ENCODE measurements at places on chromosomes 2 and 18.

- no peak for DNase-seq
Measured at GRCh38 chr2:217918308-217919024, 84.3 kb downstream of the TNS1 start.

GRCh38 chr2:145064511-145064910, 544.6 kb upstream of the ZEB2 start:
- no peak for DNase-seq

GRCh38 chr2:134137182-134137611, 116.7 kb upstream of the MGAT5 start:
- no peak for DNase-seq

- DNase-seq: no peak
Measured at GRCh38 chr2:28654663-28655320, 96.8 kb upstream of the PPP1CB start.

DNA sequence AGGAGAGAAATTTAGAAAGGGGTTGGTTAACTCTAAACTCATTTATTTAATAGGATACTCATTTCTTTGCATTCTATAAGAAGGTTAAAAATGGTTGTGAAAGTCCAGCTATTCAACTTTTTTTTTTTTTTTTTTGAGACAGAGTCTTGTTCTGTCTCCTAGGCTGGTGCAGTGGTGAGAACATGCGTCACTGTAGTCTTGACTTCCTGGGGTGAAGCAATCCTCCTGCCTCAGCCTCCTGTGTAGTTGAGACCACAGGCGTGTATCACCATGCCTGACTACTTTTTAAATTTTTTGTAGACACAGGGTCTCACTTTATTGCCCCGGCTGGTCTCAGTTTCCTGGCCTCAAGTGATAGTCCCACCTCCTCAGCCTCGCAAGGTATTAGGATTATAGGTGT, 11.9 kb downstream of the ELP2 start:
- no peak for DNase-seq

DNA sequence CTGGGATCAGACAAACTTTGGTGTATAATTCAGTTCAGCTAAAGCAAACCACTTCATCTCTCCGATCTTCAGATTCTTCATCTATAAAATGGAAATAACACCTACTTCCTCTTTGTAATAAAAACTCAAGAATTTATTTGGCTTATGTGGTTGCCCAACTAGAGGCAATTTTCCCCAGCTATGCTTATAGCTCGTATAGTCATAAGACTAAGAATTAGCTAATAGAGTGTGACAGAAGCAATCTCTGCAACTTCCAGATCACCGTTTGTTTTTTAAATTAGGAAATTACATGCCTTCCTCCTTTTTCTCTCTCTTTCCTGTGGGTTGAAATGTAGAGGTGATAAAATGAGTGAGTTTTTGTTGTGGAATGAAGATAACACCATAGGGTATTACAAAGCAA, 35.3 kb upstream of the KCNF1 start:
- no peak for DNase-seq

- DNase-seq: no peak
Measured at GRCh38 chr2:25188405-25188804, 20.0 kb upstream of the POMC start.

DNA sequence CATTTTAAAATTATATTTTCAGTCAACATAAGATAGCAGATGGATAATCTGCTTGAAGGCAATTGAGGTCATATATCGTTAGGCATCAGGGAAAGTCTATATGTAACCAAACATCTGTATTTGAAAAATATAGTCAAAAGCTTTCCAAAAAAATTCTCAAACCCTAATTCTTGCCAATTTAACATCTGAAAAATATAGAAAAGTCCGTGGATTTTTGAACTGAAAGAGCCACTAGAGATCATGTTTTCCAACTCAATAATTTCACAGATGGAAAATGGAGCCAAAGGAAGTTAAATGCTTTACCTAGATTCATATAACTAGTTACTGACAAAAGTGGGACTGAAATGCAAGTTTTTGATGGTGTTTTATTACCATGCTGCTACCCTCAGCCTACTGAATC, 185.1 kb upstream of the ZNF804A start:
- no peak for DNase-seq

DNA sequence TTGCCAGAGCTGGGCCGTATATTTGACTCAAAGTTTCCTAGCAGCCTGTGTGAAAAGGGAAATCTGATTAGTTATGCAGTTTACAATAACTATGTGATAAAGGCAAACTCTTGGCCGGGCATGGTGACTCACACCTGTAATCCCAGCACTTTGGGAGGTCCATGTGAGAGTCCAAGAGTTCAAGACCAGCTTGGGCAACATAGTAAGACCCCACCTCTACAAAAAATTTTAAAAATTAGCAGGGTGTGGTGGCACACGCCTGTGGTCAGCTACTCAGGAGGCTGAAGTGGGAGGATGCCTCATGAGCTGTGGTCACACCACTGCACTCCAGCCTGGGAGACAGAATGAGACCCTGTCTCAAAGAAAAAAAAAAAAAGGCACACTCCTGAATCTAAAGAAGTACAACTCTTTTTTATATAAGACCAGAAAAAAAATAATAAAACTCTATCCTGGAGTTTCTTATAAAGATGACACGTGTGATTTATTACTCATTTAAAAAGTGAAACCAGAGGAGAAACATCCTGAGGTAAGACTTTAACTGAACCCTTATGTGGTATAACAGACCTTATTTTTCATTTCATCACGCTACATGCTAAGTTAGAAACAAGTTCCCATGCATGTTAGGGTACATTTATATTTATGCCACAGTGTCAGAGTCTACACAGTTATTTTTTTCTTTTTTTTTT, 32.6 kb upstream of the KCMF1 start:
- DNase-seq: peak; percentile 59

- DNase-seq: no peak
Measured at GRCh38 chr18:58838946-58839345, 25.7 kb upstream of the ZNF532 start.

All from CD4-positive, alpha-beta memory T cell (primary cell).